NCI-H226 (cell line): ENCODE measurements at places on chromosomes 2 and 18.

DNA sequence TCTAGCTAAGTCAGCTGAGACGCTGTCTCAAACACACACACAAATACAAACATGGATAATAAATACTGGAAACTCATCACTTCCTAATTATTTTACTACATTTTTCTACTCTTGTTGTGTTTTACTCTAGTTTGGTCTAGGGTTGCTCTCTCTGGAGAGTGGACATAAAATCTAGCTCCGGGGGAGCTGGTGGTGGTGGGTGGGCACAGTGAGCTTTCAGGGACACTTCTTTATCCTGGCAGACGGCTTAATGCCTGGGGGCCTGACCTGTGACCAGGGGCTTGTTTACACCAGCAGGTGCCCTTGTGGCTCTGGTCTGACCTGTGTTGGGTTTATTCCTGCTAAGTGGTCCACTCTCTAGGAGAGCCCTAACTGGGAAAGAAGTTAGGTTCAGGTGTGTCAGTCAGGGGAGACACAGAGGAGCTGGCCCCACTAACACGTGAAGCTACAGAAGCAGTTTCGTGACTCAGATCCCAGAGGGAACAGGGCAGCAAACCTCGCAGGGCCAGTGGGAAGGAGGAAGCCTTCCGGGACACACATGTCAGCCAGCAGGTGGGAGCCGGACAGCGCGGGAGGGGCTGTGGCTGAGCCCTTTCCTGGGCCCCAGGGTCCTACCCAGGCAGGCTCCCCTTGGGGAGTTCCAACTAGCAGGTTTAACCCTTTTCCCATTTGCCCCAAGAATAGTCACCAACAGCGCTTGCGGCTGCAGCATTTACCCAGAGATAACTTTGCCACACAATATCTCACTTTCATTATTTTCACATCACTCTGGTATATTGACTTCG lies 22.5 kb upstream of the BOK start:
- no peak for DNase-seq

DNA sequence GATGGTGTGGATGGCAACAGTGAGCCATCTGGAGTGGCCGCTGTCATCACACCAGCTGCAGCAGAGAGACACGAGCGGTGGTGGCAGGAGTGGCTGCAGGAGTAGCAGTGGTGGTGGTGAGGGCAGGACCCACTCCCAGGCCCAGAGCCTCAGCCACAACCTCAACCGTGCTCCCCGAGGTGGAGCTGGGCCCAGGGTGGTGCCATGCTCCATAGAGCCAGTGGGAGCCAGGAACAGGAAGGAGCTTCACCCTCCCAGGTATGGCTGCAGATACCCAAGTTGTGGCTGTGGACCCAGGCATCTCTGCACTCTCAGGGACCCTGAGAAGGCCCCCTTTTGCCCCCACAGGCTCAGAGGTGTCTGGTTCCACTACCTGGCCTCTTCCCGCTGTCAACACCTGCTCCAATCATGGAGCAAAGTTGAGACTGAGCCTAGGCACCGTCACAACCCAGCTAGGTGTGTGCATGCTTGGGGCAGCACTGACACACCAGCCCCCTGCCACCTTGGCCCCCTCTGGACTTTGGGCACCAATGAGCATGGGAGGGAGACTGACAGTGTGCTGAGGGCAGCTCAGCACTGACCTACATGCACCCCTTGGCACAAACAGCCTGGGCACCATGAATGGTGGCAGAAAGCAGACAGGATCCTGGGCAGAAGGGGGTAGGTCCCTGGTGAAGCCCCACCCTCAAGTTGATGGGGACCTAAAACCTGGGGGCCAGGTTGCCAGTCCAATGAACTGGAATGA lies 188.9 kb downstream of the NDUFA10 start:
- DNase-seq = no peak

DNA sequence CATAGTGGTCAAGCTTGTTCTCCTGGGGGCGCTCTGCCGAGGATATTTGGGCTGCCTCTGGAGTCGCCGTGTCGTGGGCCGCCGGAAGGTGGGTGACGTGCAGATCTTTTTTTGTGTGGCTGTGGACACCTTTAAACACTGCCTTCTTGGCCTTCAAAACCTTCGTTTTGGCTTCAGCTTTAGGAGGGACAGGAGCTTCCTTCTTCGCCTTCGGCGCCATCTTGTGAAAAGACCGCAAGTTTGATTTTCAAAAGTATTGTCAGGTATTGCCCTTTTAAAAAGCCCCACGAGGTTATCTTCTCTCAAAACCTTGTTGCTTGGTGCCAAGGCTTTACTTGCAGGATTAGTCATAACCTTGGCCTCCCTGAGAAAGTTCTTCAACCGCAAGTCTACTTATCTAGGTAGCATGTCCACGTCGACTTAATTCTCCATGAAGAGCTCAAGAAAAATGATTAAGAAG lies 20.8 kb downstream of the LAMA3 start:
- peak; percentile 96 for DNase-seq

DNA sequence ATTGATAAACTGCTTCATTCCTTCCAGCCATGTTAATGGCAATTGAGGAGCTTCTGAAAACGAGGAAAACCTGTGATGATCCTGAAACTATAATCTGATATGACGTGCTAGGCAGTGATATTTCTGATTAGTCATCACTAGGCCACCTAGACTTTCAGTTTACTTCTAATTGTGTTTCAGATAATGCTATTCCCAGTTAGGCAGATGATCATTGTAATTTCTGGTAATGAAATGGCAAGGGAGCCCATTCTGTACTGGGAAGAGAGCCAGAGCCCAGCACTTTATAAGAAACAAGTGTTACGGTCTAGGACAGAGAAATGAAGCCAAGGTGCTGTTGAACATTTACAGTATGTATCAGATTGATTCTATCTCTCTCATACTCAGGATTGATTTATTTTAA lies 106.2 kb downstream of the CPO start:
- DNase-seq = no peak

DNA sequence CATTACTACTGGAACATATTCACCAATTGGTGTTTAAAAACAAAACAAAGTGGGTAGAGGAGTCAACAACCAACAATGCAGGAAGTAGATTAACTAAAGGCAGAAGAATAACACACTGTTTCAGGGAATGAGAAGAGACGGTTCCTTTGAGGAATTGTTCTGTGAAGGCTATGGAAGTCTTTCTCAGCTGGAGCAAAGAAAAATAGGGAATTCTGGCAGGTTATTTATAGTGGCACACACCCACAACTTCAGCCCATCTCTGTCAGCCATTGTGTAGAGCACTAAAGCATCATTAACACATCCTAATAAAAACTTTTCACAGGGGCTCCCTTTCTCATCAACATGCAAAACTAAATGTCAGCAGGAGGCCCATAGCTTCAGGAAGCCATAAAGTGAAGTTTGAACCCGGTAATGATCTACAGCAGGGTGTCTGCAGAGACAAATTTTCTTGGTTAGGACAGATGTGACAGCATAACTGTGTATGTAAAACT lies 113.6 kb downstream of the CDH2 start:
- DNase-seq = peak; percentile 34

GRCh38 chr2:10847008-10847407 lies 34.4 kb upstream of the PDIA6 start:
- DNase-seq = no peak

DNA sequence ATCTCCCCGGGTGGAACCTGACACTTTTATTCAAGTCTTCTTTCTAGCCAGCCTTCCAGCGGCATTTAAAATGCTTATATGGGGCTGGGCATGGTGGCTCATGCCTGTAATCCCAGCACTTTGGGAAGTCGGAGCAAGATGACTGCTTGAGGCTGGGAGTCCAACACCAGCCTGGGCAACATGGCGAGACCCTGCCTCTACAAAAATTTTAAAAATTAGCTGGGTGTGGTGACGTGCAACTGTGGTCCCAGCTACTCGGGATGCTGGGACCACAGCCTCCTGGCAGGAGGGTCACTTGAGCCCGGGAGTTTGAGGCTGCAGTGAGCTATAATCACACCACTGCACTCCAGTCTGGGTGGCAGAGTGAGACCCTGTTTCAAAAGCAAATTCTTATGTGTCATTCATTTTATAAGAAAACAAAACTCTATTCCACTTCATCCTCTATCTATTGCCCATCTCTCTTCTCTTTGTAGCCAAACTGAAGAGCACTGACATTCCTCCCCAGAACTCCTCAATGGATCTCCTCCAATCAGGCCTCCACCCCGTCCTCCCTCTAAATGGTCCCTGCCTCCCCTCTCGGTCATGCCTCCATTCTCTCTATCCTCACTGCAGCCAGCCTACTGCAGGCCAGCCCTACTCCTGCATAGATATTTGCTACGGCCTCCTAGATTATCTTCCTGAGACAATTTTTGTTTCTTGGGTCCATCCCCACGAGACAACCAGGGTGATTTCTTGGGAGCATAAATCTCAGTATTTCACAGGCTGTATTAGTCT lies 18.0 kb upstream of the RHOB start:
- DNase-seq = no peak

DNA sequence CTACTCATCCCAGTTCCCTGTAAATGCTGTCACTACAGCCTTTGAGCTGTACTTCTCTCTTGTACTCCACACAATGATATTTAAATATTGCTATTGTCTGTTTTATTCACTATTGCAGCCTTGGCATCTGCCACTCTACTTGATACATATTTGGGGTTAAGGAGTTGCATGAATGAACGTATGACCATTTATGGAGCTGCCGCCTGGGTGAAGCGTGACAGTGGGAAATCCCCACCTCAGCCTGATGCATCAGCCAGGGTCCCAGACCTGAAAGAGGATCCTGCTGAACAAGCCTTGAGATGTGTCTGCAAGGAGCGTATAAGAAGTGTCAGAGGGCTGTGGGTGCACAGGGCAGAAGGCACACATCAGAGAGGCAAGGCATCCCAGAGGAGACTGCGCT lies 39.1 kb downstream of the MRPL35 start:
- DNase-seq = no peak

DNA sequence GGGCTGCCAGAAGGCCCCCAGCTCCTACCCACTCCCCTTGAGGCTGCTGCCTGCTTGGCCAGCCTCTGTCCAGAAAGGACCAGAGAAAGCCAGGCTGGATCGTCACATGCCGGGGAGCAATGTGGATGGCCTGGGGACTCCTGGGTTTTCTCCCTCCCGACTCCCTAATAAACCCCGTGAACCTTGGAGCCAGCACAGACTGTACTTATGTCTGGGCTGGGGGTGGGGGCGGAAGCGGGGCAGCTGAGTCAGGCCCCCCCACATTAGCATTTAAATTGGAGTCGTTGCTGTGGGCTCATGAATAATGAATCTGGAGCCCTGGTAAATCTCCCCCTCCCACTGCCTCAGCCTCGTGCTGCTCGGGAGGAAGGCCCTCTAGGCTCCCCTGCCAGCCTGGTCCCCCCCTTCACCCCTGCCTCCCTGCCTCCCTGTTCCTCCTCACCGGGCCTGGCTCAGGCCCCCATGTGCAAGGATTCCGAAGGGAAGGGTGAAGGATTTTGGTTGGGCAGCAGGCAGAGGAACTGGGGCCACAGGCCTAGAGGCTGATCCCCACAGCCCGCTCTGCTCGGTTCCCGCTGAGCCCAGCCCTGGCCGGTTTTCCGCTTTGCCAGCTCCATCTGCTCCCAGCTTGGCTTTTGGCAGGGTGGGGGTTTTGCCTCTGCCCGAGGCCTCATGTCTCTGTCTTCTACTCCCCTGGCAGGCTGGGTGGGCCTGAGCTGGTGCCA lies 7.3 kb upstream of the ASIC4 start:
- DNase-seq = no peak

- DNase-seq = peak; percentile 88
Observed at GRCh38 chr2:161122772-161123530, 37.3 kb upstream of the TANK start.

GRCh38 chr2:59033661-59034060 lies 792.5 kb upstream of the FANCL start:
- no peak for DNase-seq

DNA sequence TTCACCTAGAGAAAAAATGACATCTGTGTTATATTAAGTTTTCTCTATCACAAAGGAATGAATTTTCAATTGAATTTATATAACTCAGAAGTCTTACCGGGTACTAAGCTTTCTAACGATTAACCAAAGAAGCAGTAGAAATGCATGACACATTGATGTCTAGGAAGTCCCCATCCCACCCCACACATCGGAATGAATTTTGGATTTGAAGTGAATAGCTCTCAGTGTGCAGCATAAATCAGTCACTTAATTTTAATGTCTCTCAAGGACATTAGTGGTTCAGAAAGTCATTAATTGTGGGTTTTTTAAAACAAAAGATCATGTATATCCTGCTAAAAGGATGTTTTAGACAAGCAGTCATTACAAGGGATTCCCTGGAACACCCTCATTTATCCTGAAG lies 141.4 kb upstream of the PIEZO2 start:
- DNase-seq = no peak

DNA sequence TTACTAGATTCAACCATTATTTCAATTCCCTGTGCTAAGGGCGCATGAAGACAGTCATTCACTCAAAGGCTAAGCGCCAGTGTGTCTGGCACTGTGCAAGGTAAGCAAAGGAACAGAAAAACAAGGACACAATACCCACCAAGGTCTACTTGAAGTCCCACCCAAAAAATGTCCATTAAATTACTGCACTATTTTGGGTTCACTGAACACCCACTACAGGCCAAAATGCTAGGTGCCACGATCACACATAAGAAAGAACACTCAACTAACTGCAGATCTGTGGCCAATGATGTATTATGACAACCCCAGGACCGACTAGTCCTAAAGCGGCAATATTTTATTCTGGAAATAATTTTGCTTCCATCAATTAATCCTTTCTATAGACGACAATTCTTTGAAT lies 1.8 kb downstream of the TMEM131 start:
- DNase-seq = no peak

- DNase-seq = peak; percentile 62
Observed at GRCh38 chr2:180829261-180829660, 151.1 kb upstream of the UBE2E3 start.

DNA sequence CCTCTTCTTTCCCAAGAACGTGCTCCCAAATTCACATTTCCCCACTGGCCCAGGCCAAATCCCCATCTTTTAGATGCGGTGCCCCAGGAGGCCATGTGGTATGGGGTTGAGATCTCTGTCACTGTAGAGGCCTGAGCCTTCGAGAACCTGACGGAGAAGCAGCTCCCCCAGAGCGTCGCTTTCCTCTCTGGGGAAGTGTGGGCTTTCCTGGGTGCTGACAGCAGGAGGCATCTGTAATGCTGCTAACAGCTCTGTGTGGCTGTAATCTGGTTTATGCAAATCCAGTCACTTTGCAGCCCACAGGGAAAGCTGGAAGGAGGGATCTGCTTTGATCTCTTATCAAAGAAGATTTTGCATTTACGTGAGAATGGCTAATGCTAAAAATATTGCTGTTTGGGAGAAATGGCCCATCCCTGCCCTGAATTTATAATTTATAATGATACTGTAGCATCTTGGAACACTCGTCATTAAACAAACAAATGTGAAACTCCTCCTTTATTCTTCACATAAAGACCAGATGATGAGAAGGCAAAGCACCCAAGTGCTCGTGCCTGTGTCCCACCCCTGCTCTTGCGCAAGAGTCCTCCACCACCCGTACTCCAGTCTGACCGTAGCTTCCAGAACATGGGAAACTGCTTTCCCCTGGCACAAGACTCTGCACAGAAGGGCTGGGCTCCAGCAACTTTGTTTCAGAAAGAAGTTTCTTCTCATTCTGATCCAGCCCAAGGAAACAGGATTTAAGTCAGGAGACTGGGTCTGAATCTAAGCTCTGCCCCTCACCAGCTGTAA lies 109.9 kb upstream of the EPC2 start:
- no peak for DNase-seq

- peak; percentile 14 for DNase-seq
Observed at GRCh38 chr2:12918835-12919445, 202.2 kb downstream of the TRIB2 start.
